NCI-H1694 (cell line): ENCODE measurements at places on chromosomes 2 and 18.

GRCh38 chr2:30314981-30315380 is 83.6 kb downstream of the LBH start:
- no peak for DNase-seq

DNA sequence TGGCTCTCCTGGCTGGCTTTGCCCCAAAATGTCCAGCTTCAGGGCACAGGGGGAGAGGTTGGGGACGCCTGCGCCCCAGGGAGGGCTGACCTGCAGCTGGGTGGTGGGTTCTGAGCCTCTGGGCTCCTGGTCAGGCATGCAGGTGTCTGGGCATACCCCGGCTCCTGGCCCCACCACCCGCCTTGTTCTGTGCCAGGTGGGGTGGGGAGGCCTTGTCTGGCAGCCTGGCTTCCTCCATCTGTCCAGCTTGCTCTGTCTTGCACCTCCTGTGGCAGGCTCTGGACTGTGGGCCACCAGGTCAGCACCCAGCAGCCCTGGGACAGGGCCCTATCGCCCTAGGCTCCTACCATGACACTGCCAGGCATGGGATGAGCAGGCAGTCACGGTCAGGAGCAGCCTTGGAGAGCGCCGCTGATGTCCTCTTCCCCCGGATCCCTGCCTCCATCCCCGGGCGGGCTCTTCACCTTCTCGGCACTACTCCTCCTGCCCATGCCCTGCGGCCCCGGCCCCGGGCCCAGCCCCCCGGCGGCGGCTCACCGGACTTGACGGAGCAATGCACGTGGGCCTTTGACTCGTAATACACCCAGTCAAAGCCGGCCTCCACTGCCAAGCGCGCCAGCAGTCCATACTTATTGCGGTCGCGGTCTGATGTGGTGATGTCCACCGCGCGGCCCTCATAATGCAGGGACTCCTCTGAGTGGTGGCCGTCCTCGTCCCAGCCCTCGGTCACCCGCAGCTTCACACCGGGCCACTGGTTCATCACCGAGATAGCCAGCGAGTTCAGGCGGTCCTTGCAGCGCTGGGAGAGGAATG is 3.6 kb downstream of the IHH start:
- no peak for DNase-seq

GRCh38 chr2:95334916-95335641 is 37.9 kb downstream of the KCNIP3 start:
- DNase-seq, result no peak

- no peak for DNase-seq
Observed at GRCh38 chr2:83587309-83587708, 871.8 kb downstream of the SUCLG1 start.

GRCh38 chr2:143375384-143375880 is 246.2 kb downstream of the ARHGAP15 start:
- DNase-seq, result no peak

- no peak for DNase-seq
Observed at GRCh38 chr2:173996766-173997165, 31.6 kb upstream of the SP3 start.

- DNase-seq, result no peak
Observed at GRCh38 chr2:86783615-86784339, 6.9 kb downstream of the CD8A start.

GRCh38 chr18:27608174-27608573 is 423.1 kb upstream of the CHST9 start:
- DNase-seq, result no peak

DNA sequence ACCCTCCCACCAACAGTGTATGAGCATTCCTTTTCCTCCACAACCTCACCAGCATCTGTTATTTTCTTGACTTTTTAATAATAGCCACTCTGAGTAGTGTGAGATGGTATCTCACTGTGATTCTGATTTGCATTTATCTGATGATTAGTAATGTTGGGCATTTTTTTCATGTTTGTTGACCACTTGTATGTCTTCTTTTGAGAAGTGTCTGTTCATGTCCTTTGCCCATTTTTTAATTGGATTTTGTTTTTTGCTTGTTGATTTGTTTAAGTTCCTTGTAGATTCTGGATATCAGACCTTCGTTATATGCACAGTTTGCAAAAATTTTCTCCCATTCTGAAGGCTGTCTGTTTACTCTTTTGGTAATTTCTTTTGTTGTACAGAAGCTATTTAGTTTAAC is 59.1 kb downstream of the SP100 start:
- DNase-seq, result no peak

- DNase-seq, result no peak
Observed at GRCh38 chr2:203859030-203859789, 8.4 kb upstream of the CTLA4 start.

GRCh38 chr2:12587729-12588522 is 128.8 kb upstream of the TRIB2 start:
- no peak for DNase-seq

DNA sequence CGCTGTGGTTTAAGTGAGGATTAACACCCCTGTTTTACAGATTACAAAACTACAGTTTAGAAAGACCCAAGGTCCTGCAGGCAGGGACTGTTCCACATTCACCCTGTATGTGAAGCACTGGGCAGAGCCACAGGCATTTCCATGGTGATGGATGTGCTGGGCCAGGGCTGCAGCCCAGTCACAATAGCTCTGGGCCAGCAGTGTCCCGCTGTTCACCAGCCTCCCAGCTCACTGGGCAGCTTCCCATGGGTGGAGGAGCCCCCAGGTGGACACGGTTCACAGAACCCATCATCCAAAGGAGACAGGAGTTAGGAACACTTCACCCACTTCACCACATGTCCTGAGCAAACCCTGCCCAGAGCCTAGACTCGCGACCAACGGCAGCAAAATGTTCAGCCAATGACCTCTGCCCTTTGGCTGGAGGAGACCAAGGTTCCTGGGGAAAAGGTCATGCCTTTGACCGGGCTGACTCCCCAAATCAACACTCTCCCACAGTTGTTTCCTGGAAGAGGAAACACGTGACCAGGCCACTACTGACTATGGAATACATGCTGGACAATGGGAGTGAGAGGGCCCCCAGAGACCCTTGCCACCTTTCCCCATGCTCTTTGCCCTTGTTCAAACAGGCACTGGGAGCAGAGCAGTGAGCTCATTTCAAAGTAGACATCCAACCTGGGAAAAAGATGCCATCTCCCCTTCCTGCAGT is 28.0 kb upstream of the SLC35F6 start:
- DNase-seq, result no peak

GRCh38 chr2:145800151-145801091 is 1280.5 kb upstream of the ZEB2 start:
- no peak for DNase-seq

- DNase-seq, result no peak
Observed at GRCh38 chr2:238176613-238177012, 17.8 kb downstream of the ERFE start.

DNA sequence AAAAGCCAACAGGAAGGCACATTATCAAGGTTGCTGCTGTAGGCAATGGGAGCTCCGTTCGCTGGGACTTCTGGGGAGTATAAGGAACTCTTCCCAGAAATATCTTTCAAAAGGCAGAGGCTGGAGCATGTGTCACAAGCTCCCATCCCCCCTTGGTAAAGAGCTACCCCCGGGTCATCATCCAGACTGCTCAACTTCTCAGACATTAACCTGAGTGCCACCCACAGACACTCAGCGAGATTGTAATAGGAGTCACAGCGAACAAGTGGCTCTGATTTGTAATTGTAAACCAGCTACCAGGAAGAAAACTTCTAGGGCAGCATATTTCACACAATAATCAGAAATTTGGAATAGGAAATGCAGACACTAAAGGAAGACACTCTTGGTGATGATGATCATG is 290.2 kb upstream of the PARD3B start:
- DNase-seq, result no peak

GRCh38 chr2:20868377-20868776 is 45.5 kb upstream of the LDAH start:
- DNase-seq, result no peak

- DNase-seq, result no peak
Observed at GRCh38 chr2:106705877-106706276, 180.1 kb downstream of the ST6GAL2 start.

GRCh38 chr2:223000872-223001796 is 50.9 kb upstream of the KCNE4 start:
- no peak for DNase-seq

DNA sequence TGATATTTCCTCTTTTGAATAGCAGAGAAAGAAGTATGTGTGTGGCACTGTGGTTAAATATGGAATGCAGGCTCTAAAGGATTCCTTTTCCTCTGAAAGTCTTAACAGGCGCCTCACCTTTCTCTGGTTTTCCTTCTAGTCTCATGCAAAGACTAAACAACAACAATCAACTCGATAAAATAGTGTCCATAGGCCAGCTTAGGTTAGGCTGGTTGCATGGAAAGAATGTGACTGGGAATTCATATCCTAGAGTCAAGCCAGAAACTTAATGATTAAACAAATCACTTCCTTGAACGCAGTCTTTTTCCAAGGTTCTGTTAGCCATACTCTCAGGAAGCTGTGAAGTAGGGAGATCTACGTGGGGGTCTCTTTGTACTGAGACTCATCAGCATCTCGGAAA is 800.8 kb upstream of the ID2 start:
- no peak for DNase-seq

- DNase-seq, result no peak
Observed at GRCh38 chr2:42328923-42329322, 32.1 kb downstream of the COX7A2L start.

DNA sequence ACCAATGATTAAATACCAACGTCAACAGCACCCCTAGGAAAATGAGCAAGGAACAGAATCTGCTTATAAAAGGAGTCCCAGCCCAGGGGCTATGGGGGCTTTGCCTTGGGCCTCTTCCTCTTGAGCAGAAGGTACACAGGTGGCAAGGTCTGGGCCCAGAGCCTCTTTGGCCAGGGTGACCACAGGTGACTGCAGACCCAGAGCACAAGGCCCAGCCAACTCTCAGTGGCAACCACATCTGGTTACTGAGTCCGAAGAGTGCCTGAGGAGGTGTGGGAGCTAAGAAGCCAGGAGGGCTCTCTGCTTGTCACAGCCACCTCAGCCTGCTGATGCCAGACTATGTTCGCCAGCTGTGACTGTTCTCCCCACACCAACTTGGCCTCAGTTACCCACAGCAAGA is 34.3 kb upstream of the CHN1 start:
- no peak for DNase-seq

GRCh38 chr18:4106407-4107033 is 348.6 kb downstream of the DLGAP1 start:
- peak; percentile 27 for DNase-seq

DNA sequence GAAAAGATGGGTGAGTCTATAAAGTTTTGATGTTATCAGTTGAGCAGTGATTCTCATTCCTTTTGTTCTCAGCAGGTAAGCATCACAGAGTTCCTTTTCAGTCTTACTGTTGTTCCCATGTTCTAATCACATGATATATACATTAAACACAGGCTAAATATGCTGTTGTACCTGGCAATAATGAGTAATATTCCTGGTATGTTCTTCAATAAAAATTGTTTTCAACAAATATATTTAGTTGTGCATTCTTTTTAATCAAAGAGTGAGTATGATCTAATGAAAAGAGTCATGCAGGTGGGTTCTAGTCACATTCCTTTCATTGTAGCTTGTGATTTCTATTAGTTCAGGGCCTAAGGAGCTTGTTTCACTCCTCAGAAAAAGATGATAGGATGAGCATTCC is 288.3 kb upstream of the NETO1 start:
- no peak for DNase-seq

GRCh38 chr2:113156278-113157117 is 17.3 kb upstream of the PSD4 start:
- DNase-seq, result no peak

DNA sequence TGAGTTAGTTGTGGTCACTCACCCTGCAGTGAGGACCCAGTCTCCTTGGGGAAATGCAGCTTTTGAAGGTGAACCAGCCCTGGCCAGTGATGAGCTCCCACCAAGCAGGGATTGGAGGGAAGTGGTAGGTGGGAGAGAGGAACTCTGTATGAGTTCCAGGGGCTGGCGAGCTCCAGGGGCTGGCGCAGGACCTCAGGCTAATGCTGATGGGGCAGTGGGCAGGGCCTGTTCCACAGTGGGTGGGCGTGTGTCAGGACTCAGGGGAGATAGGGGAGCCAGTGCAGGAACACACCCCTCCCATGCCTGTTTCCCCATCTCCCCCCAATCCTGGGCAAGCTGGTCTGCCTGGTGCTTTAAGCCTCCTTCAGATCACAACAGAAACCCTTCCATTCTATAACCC is 208.4 kb downstream of the DYSF start:
- DNase-seq, result no peak

- DNase-seq, result no peak
Observed at GRCh38 chr2:9099341-9099751, 95.9 kb upstream of the MBOAT2 start.

- DNase-seq, result no peak
Observed at GRCh38 chr2:206442474-206442832, 879 bp upstream of the ADAM23 start.

DNA sequence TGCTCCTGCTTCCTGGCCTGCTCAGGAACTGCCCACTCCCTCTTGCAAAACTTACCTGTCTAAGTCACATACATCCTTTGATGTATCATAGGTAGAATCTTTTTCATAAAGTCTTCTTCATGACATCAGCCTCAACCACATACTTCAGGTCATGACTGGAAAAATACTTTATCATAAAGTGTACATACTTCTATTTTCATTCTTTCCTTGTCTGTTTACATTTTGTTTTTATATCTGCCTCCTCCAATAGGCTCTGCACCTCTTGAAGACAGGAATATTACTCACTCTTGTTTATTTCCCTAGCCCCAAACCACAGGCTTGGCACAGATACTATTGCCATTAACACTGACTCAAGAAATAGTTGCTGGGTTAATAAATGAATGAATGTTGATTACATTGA is 43.6 kb upstream of the ZNF804A start:
- DNase-seq, result no peak

GRCh38 chr18:13287372-13287771 is 68.8 kb downstream of the LDLRAD4 start:
- DNase-seq, result peak; percentile 9

- DNase-seq, result no peak
Observed at GRCh38 chr2:239042046-239042445, 194.2 kb downstream of the TWIST2 start.

DNA sequence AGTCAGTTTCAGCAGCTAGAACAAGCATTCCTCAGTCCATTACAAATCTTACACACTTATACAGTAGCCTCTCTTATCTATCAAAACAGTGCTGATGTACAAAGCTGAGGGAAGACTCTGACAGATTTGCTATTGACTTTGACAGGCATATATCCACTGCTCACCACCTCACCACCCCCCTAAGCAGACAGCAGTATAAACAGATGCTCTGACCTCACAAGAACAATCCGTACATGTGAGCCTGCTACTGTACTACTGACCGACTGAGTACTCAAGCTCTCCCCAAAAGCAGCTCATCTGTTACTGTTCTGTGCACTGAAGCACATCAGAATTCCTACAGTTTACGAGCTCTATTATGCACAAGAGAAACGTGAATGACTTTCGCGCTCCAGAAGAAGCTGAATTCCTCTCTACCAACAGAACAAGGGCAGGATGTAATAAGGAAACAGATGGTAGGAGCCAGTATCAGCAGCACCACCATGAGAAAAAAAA is 95.6 kb upstream of the PDE1A start:
- peak; percentile 92 for DNase-seq

- no peak for DNase-seq
Observed at GRCh38 chr2:226477221-226478108, 322.2 kb downstream of the IRS1 start.

GRCh38 chr2:191374366-191374765 is 129.2 kb downstream of the MYO1B start:
- no peak for DNase-seq
